B cell (primary cell): ENCODE measurements at places on chromosomes 11 and 22.
A peak's percentile ranks its signal among the peaks of the same experiment; 100 is the strongest.

GRCh38 chr11:119832202-119832935 lies 103.4 kb upstream of the NECTIN1 start:
- DNase-seq: no peak

DNA sequence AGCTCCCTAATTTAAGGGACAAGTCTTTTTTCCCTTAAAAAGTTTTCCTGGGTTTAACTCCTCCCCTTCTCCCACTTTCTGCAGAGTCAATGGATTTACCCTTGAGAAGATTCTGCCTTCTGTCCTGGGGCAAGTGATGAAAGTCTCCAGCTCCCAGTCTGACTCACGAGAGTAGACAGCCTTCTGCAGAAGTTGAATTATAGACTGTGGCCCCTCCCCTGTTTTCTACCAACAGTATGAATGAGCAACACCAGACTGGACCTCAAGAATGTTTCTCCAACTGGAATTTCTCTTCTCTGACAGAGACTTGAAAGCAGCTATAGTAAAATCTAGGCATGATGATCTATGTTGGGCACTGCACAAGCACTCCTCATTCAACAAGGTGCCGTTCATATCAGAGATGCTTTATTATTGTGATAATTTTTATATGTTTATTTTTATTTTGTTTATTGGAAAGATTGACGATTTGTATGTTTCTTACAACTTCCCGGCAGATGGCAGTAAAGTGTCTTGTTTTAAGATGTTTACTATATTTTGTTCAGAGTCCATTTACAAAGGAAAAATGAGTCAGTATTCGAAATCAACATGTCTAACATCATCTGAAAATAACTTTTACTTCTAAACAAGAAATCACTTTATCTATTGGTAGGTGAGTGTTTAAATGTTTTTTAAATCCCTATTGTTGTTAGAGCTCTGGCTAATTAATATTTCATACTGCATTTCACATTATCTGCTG lies 56.6 kb downstream of the LMO2 start:
- peak; percentile 18 for DNase-seq

DNA sequence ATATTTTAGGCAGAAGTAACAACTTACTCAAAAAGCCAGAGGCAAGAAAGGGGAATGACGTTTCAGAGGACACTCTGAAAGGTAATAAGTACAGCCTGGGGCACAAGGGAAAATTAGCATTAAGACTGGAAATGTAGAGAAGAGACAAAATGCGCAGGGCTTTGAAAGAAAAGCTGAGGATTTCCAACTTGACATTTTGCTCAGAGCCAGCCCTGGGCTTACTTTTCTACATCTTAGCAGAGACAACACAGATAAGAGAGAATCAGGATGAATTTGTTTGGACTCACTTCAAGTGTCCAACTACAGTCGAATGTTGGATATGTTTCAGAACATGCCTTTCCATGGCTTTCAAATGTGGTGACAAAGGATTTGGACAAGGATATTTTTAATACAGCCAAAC lies 808.9 kb upstream of the LUZP2 start:
- no peak for DNase-seq

DNA sequence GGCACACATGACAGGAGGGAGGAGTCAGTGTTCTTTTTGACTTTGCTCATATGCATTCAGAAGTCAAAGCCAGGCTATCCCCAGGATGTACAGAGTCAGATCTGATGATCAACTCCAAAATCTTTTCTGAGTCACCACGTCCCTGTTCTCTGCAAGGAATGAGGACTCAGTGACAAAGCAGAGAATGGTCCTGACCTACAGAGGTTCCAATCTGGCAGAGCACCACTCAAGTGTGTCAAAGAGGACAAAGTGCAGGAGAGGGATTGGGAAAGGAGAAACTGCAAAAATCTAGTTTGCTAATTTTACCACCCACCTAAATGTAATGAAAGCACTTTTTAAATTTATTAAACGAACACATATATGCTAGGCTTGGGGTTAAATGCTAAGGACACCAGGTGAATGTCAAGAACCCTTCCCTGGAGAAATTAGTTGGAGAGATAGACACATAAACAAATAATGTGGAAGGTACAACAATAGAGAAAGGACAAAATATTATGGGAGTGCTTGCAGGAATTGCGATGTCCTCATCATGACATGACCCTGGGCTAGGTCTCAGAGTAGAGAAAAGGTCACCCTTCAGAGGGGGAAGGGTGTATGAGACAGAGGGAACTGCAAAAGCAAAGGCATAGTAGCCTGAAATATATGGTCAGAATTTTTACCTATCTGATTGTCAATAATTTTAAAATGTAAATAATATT lies 56.3 kb downstream of the MTNR1B start:
- DNase-seq: no peak

DNA sequence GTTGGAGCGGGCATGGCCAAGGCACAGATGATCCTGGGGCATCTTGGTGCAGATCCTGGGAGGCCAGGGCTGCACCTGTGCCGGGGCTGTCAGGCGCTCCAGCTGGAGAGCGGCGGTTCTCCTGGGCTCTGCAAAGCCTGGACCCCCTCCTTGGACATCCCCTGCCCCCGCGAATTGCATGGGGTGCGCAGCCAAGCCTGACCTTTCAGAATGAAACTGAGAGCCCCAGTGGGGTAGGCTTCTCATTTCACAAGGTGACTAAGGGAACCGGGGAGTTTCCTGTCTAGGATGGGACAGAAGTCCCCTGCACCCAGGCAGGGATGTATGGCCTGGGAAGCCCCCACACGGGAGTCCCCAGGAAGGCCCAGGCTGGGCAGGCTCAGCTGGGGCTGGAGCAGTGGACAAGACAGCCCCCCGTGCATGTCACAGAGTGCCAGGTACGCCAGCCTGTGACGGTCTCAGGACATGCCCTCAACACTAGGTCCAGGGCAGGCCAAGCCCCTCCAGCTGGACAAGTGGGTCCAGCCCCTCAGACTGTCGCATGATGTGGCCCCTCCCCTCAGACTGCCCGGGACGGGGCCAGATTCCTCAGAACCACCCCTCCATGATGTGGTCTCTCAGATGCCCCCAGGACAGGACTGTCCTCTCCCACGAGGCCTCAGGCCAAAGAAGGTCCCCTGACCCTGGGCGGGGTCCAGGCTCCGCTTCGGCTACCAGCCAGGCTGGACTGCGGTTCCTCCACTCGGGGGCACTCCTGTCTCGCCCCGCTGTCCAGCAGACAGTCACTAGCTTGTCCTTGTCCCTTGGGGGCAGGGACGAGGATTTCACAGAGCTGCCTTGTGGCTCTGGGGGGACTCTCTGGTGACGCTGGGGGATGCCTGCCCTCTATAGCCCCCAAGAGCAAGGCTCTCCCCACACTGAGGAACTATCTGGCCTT lies 2.3 kb downstream of the LSP1 start:
- DNase-seq: peak; percentile 61

- no peak for DNase-seq
Observed at GRCh38 chr11:99682646-99683045, 661.9 kb downstream of the CNTN5 start.

DNA sequence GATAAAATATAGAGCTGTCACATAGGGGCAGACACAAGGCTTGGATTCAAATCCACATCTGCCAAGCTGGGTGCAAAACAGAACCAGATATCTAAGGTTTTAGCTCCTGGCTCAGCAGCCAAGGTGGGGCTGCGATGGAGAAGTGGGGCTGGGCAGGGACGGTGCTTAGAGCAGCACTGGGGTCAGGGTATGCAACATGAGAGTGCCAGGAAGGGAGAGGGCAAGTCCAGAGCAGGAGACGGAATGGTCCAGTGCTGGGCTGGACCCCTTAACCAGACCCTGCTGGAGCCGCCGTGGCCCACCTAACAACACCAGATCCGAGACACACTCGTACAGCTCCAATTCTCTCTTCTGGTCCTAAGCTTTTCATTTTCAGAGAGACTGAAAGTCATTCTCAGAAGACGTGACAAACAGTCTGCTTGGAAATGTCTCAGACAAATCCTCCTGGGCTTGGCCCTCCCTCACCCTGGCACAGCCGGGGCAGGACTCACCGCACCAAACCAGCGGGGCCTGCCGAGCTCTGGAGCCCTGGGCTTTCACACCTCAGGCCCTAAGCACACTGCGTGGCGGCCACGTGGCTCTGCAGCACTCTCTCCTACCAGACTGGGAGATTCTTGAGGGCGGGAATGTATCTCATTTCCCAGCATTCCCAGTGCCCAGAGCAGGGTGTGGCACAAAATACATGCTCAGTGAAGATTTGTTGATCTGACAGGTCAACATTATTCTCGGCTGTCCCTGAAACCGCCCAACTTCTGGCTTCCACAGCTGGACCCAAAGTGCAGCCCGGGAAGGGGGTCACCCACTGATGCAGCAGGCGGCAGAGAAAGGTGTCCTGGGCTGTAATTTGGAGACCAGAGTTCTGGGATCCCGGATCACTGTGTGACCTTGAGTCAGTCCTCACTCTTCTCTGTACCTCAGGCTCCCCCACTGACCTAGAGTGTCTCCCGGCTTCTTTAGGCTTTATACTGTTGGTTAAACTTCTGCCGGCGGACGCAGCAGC lies 11.6 kb downstream of the LRRC32 start:
- DNase-seq: no peak

DNA sequence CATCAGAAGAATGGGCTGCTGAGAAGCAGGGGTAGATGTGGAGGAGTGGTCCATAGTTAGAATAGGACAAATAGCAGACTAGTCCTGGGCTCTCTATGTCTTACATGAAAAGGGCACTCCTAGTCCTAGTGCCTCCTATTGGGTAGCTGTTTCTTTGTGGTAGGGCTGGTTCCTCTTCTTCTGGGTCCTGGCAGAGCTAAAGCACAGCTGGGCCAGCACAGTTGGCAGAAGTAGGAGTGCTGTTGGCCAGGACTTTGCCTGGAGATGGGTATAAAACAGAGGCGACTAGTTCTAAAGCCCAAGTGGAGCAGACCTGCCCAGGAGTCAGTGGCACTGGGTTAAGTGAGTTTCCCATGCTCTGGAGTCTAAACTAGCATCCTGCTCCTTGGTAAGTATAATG lies 55.2 kb downstream of the PPFIBP2 start:
- DNase-seq: no peak

GRCh38 chr11:77154381-77155081 lies 26.5 kb downstream of the MYO7A start:
- no peak for DNase-seq

GRCh38 chr11:45885274-45885920 lies at the start of gene MAPK8IP1:
TSS of gene MAPK8IP1 (plus strand) at chr11:45885651. CDS start at chr11:45885821, 170 bp downstream.
- DNase-seq: peak; percentile 77

- DNase-seq: no peak
Observed at GRCh38 chr22:36546932-36547331, 18.0 kb upstream of the EIF3D start.

GRCh38 chr11:57279116-57279515 lies 42.1 kb upstream of the APLNR start:
- DNase-seq: no peak

GRCh38 chr11:128806506-128807261 lies 60.4 kb downstream of the KCNJ1 start:
- no peak for DNase-seq

DNA sequence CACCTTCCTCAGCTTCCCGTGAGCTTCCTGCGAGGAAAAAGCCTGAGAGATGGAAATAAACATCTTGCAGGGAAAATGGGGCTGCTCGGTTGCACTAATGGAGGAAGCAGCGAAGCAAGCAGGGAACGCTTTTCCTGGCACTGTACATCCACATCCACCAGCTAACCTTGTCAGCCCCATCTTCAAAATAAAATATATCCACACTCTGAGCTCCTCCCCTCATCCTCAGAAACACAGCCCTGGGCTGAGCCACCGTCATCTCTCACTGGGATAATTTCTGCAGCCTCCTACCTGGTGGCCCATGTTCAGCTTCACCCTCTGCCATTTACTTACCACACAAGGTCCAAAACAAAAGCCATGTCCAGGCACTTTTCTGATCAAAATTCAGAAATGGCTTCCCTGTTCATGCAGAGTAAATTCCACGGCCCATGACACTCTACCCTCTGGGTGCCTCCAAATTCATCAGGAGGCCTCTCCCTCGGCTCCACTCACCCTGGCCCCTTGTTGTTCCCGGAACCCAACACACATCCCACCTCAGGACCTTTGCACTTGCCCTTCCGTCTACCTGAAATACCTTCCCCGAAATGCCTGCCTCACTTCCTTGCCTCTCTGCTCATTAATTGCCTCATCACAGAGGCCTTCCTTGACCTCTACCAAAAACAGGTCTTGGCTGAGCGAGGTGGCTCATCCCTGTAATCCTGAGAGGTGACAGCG lies 13.0 kb downstream of the C11orf86 start:
- no peak for DNase-seq
